ENCODE measurements at places on chromosomes 2 and 18.

- DNase-seq: no peak
Measured at GRCh38 chr2:205197468-205198139, 484.7 kb upstream of the NRP2 start.

- no peak for DNase-seq
Measured at GRCh38 chr18:1976484-1976883, 594.8 kb downstream of the METTL4 start.

DNA sequence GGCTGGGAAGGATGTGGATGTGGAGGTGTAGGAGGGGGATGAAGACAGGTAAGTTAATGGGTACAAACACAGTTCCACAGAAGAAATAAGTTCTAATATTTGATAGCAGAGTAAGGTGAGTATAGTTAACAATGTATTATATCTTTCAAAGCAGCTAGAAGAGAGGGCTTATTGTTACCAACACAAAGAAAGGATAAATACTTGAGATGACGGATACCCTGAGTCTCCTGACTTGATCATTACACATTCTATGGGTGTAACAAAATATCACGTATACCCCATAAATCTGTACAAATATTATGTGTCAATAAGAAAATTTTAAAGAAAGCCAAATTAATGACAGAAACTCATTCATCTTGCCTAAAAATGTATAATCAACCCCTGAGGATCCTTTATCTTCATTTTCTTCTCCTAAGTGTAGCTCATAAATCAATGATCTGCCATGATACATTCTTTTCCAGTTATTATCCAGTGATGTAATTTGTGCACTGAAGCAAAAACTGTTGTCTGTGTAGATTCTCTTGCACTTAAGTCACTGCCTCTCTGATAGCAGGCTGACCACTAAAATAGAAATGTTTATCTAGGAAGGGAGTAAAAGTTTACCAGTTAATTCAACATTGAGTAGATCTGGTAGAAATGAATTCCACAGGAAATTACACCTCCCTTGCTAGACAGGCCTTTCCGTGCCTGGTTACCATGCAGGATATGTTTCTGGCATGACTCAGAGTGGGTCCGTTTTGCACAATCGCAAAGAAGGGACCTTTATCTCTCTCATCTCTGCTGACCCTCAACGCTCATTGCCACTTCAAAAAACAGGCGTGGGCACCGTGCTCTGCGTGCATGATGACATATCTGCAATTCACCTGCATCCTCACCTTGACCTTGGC, 249.7 kb upstream of the NCKAP5 start:
- DNase-seq: no peak

DNA sequence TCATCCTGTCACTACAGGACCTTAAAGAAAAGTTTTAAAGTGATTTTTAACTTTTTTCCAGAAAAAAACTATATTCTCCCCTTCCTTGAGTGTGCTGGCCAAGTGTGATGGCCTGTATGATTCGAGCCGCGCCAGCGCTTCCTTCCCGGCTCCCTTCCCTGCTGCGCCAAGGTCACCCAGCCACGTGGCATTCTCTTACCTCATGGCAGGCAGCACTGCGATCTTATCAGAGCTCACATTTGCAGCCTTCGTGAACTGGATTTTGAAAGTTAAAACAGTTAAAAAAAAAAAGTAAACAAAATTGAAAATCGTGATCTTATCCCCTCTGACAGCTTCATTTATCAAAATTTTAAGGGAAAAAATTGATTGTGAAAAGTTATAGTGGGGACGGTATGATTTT, 279.8 kb downstream of the PTGR3 start:
- DNase-seq: no peak

- DNase-seq: no peak
Measured at GRCh38 chr18:47342566-47342965, 91.1 kb upstream of the SKOR2 start.
